Ascending aorta (tissue), 2 donors: ENCODE measurements at places on chromosomes 2 and 18. TPM values are rescaled to one million over a fixed set of nuclear protein-coding genes. Genes with fewer than 3 reads are reported as not detected.

DNA sequence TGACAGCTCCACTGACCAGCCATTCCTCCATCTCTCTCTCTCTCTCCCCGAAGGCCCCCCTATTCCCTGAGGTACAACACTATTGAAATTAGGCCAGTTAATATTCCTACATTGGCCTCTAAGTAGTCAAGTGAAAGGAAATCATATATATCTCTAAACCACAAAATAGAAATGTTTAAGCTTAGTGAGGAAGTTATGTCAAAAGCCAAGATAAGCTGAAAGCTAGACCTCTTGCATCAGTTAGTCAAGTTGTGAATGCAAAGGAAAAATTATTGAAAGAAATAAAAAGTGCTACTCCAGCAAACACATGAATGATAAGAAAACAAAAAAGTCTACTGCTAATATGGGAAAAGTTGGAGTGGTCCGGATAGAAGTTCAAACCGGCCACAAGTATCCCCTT lies 301.3 kb upstream of the RBMS1 start:
- DNase-seq: no peak

GRCh38 chr18:76390452-76391035 lies 104.5 kb downstream of the ZNF516 start:
- no peak for DNase-seq

GRCh38 chr2:237739101-237739500 lies 59.5 kb upstream of the RBM44 start:
- DNase-seq: peak; percentile 90

GRCh38 chr2:223688094-223688835 lies 86.1 kb upstream of the SCG2 start:
- no peak for DNase-seq

FBXO48 gene
- total RNA-seq: 1.2 TPM

CPO gene
- total RNA-seq: not detected
